ENCODE measurements at places on chromosomes 4 and X.

- H3K36me3 ChIP-seq, result no peaks in the 10 kb centered on the region
- DNase-seq, result no peak
- no peaks in the 10 kb centered on the region for H3K27me3 ChIP-seq
- no peaks in the 10 kb centered on the region for H3K4me1 ChIP-seq
- no peak overlapping the region for H3K27ac ChIP-seq
Measured at GRCh38 chr4:151152028-151152427, 52.6 kb downstream of the RPS3A start.

GRCh38 chrX:22220941-22221340, 51.8 kb upstream of the CBLL2 start:
- H3K4me3 ChIP-seq, result no peak overlapping the region

DNA sequence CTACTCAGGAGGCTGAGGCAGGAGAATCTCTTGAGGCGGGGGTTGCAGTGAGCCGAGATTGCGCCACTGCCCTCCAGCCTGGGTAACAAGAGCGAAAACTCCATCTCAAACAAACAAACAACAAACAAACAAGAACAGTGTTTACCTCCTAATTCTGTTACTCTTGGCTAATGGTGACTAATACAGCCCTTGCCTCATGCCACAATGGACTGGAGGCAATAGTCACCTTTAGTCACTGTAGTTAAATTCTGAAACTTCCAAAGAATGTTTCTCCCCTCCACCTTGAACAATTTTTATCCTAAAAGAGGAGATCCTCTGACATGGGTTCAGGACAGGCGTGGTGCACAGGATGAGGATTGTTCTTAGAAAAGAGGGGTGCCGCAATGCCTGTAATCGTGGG, 241.2 kb upstream of the CTSO start:
- H3K27ac ChIP-seq, result no peak overlapping the region
- no peak overlapping the region for H3K4me3 ChIP-seq
- DNase-seq, result no peak
- H3K36me3 ChIP-seq, result no peaks in the 10 kb centered on the region
- peaks cover 5% of the 10 kb centered on the region for H3K4me1 ChIP-seq

DNA sequence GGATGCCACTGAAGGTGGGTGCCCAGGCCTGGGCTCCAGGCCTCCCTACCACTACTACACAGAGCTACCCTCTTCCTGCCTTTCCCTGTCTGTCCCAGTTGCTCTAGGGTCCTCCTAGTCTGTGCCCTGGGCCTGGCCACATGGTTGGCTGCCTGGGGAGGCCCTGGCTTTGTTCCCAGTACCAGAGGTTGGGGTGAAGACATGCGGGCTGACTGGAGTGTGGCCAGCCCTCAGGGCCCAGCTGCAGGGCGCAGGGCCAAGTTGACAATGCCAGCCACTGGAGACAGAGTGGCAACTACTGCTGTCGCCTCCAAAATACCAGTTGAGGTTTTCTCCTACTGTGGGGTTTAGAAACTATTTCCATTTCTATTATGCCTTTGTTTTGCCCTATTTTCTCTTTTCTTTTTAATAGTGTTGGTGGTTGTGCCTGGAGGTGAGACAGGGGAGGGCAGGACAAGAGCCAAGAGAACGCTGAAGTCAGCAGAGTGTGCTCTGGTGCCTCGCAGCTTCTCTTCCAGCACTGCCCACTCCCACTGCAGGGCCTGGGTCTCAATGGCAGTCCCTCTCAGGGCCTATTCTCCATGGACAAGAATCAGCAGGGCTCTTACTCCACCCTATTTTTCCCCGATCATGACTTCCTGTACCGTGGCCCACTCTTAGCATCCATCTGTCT, 32.2 kb upstream of the XPNPEP2 start:
- no peaks in the 10 kb centered on the region for H3K36me3 ChIP-seq
- no peaks in the 10 kb centered on the region for H3K27me3 ChIP-seq
- no peaks in the 10 kb centered on the region for H3K4me1 ChIP-seq
- no peak overlapping the region for H3K4me3 ChIP-seq
- DNase-seq, result no peak

GRCh38 chr4:1903035-1903434, 31.8 kb downstream of the NSD2 start:
- H3K27ac ChIP-seq, result no peak overlapping the region
- no peaks in the 10 kb centered on the region for H3K4me1 ChIP-seq
- no peaks in the 10 kb centered on the region for H3K27me3 ChIP-seq

DNA sequence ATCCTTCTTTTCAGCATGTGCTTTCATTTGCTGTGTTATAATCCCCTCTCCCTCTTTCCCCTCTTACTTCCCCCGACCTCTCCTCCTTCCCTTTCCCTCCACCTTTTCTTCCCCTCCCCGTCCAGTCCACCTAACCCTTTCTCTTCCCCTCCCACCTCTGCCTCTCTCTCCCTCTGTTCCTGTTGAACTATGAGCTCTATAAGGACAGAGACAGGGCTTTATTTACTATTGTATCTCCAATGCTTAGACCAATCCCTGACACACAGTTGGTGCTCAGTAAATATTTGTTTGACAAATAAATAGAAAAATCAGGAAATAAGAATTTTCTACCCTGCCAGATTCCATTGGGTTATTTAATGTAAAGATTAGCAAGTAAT, 60.8 kb downstream of the EGF start:
- no peak overlapping the region for H3K4me3 ChIP-seq
- H3K4me1 ChIP-seq, result peaks cover 3% of the 10 kb centered on the region
- H3K27ac ChIP-seq, result no peak overlapping the region
- DNase-seq, result no peak
- H3K36me3 ChIP-seq, result peaks cover 12% of the 10 kb centered on the region
- no peaks in the 10 kb centered on the region for H3K27me3 ChIP-seq

DNA sequence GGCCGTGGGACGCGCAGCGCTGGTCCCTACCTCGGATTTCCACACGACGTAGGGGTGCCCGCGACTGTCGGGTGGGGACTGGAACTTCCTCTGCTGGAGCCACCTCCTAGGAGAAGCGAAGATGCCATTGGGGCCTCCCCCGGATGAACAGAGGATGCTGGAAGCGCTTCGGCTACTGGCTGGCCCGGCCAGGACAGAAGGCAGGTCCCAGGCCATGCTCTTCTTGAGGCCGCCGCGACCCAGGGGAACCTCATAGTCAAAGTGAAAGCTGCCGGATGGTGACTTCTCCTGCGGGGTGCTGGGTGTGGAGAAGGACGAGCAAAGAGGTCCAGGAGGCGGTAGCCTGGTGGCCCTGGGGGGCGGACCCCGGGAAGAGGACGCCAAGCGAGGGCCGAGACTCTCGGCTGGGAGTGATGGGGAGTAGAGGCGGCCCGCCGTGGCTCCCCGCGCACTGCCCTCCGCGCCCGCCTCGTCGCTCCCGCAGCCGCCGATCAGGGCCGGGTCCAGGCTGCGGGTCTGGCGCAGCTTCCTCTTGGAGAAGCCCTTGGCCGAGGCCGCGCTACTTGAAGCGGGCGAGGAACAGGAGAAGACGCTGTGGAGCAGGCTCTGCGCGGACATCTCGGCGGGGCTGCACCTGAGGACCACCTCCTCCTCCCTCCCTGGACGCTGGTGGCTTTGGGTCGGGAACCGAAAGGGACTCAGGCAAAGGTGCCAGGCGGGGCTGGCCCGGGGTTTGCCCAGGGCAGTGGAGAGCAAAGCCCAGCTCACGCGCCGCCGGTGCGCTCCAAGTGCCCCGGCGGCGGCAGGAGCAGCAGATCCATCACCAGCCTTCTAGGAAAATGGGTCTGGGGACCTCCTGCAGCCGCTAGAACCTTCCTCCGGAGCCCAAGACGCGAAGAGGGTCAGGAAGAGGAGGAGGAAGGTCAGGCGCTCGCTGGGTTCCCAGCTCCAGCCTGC, 1.2 kb downstream of the ARHGAP6 start:
- DNase-seq, result no peak
- H3K36me3 ChIP-seq, result no peaks in the 10 kb centered on the region
- peaks cover 78% of the 10 kb centered on the region for H3K27me3 ChIP-seq
- H3K4me3 ChIP-seq, result peak overlapping the region; percentile 17
- no peak overlapping the region for H3K27ac ChIP-seq

- no peaks in the 10 kb centered on the region for H3K4me1 ChIP-seq
- no peak for DNase-seq
- H3K27ac ChIP-seq, result no peak overlapping the region
- H3K36me3 ChIP-seq, result no peaks in the 10 kb centered on the region
Measured at GRCh38 chr4:73904491-73904890, 35.3 kb downstream of the CXCL1 start.

DNA sequence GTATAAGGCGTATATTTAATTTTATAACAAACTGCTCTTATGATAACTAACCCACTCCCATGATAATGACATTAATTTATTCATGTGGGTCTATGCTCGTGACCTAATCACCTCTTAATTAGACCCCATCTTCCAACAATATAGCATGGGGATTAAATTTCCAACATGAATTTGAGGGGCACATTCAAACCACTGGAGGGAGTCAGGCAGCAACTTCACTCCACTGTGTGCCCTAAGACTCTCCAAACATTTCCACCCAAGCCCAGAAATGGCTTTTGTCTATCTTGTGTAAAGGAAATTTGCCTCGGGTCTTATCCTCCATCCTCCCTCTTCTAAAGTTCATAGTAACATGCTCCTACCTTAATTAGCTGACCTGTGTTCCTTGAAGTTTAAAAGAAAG, 616.1 kb upstream of the CPEB2 start:
- H3K4me1 ChIP-seq, result no peaks in the 10 kb centered on the region
- peak; percentile 10 for DNase-seq
- no peak overlapping the region for H3K27ac ChIP-seq
- no peaks in the 10 kb centered on the region for H3K36me3 ChIP-seq
- no peaks in the 10 kb centered on the region for H3K27me3 ChIP-seq

DNA sequence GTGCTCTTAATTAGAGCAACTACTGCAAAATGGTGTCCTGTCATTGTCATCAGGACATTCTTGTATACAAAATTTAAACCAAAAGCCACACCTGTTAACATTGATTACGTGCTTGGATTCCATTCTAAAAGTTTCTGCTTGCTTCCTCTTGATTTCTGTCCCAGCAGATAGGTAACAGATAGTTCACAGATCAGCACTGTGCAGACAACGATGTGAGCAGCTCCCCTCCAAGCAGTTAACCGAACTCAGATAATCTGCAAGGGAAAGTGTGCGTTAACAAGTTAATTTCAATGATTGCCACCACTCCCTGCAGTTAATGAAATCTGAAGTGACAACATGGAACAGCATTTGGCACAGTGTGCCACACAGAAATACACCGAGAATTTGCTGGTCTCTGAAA, 54.4 kb upstream of the RELL1 start:
- H3K27me3 ChIP-seq, result no peaks in the 10 kb centered on the region
- H3K27ac ChIP-seq, result no peak overlapping the region
- no peaks in the 10 kb centered on the region for H3K36me3 ChIP-seq
- H3K4me1 ChIP-seq, result no peaks in the 10 kb centered on the region

GRCh38 chr4:184838249-184839074, 12.7 kb upstream of the ACSL1 start:
- no peaks in the 10 kb centered on the region for H3K4me1 ChIP-seq
- no peaks in the 10 kb centered on the region for H3K36me3 ChIP-seq
- no peak for DNase-seq
- H3K4me3 ChIP-seq, result no peak overlapping the region

DNA sequence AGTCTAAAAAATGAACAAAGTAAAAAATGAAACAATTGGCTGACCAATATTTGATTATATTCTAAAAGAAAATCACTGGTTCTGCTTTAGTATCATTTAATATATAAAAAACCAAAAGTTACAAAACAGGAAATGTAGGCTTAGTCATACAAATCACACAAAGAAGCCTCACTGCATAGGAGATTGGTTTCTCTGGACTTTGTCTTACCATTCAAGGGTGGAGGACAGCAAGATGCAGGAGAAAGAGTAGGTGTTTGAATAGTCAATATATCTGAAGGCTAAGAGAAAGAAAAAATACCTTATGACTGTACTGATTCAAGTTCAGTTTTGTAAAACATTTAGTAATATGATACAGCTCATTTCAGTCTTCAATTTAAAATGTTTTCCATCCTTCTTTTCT, 28.6 kb upstream of the TAF9B start:
- no peaks in the 10 kb centered on the region for H3K27me3 ChIP-seq
- no peak overlapping the region for H3K4me3 ChIP-seq
- H3K4me1 ChIP-seq, result no peaks in the 10 kb centered on the region
- H3K36me3 ChIP-seq, result no peaks in the 10 kb centered on the region
- DNase-seq, result no peak

- H3K27ac ChIP-seq, result no peak overlapping the region
- no peak overlapping the region for H3K4me3 ChIP-seq
- H3K36me3 ChIP-seq, result no peaks in the 10 kb centered on the region
- DNase-seq, result no peak
Measured at GRCh38 chr4:169228076-169228475, 42.7 kb downstream of the SH3RF1 start.

- peak; percentile 51 for DNase-seq
- H3K27me3 ChIP-seq, result no peaks in the 10 kb centered on the region
- no peaks in the 10 kb centered on the region for H3K36me3 ChIP-seq
- no peak overlapping the region for H3K27ac ChIP-seq
- no peaks in the 10 kb centered on the region for H3K4me1 ChIP-seq
- H3K4me3 ChIP-seq, result no peak overlapping the region
Measured at GRCh38 chrX:38627683-38628082, 66.3 kb downstream of the TSPAN7 start.

DNA sequence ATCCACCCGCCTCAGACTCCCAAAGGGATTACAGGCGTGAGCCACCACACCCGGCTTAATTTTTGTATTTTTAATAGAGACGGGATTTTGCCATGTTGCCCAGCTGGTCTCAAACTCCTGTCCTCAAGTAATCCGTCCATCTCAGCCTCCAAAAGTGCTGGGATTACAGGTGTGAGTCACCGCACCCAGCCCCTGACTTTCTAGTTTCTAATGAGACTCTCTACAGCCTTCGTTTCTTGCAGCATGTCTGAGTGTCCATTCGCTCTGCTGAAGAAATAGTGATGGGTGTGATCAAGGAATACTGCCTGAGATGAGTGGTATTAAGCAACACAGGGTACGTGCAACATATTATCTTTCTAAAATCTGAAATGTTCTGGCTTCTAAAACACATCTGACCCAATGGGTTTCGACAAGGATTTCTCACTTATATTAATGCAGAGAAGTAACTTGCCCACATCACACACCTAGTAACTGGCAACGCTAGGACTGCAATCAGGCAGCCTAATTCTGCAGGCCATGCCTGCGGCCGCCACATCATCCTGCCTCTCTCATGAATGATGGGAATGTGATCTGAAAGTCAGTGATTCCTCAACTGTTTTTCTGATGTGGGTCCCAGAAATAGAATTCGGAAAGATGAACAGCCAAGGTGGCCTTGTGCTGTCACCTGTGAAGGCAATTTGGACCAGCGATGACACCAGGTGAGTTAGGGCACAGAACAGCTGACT, 74.3 kb downstream of the RBM47 start:
- no peaks in the 10 kb centered on the region for H3K4me1 ChIP-seq
- H3K27ac ChIP-seq, result no peak overlapping the region
- H3K27me3 ChIP-seq, result no peaks in the 10 kb centered on the region
- no peaks in the 10 kb centered on the region for H3K36me3 ChIP-seq
- no peak overlapping the region for H3K4me3 ChIP-seq

DNA sequence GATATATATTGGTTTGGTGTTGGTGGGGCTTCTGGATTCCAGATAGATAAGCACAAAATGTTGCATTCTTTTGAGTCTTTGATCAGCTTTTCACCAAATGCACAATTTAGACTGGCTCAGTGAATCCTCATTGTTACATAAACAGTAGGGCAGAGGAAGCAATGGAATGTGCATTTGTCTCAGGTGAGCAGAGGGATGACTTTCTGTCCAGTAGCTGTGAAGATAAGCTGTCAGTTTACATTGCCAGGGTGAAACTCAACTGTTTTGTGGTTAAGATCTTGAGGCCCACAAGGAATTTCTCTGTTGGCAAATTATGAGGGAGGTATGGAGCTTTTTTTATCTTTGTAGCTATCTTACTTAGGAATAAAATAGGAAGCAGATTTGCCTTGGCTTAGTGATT, 168.0 kb downstream of the GALNTL6 start:
- no peak overlapping the region for H3K4me3 ChIP-seq
- H3K27me3 ChIP-seq, result no peaks in the 10 kb centered on the region
- H3K4me1 ChIP-seq, result peaks cover 10% of the 10 kb centered on the region
- H3K36me3 ChIP-seq, result no peaks in the 10 kb centered on the region
- no peak overlapping the region for H3K27ac ChIP-seq
- DNase-seq, result no peak

Data from A673 (cell line).